Stimulated activated CD4-positive, alpha-beta T cell treated with anti-CD3 and anti-CD28 coated beads, Interleukin-12 subunit alpha, Interleukin-12 subunit beta, amount 100 ng/mL, for 24 hours (primary cell): ENCODE measurements at places on chromosomes 3 and 15.

GRCh38 chr3:65955792-65956477 lies 82.8 kb downstream of the MAGI1 start:
- no peak for DNase-seq

GRCh38 chr15:89119489-89120478 lies 31.5 kb downstream of the ABHD2 start:
- DNase-seq: no peak

GRCh38 chr3:31265646-31266428 lies 266.9 kb upstream of the STT3B start:
- no peak for DNase-seq

DNA sequence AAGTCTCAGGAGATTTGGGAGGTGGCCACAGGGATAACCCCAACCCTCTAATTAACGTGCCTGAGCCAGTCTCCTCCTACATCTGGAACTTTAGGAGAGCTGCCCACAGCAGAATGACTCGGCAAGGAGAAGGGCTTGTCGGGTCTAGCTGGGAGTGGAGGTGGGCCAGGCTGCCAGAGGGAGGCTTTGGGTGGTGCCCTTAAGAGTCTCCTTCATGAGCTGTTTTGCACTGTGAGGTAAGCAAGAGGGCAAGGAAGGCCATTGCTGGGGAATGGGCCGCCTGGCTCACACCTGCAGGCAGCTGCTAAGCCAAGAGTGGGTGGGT lies 3.6 kb upstream of the TNK2 start:
- no peak for DNase-seq

DNA sequence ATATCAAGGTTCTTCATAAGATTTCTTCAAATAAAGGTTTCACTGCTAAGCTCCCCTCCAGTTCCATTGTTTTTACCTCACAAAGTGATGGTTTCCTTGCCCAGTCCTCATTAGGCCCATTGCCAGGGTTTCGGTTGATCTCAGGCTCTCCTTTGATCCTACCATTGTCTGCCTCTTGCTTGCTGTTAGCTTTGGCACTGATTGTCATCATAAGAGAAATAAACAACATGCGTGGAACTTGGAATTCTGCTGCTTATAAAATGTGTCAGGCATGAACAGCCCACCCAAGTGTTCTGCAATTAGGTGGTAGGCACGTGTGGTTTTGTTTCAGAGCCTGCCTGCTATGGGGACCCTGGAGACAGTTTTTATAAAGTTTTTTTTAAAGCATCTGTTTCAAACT lies 107.6 kb upstream of the BFSP2 start:
- DNase-seq: no peak

DNA sequence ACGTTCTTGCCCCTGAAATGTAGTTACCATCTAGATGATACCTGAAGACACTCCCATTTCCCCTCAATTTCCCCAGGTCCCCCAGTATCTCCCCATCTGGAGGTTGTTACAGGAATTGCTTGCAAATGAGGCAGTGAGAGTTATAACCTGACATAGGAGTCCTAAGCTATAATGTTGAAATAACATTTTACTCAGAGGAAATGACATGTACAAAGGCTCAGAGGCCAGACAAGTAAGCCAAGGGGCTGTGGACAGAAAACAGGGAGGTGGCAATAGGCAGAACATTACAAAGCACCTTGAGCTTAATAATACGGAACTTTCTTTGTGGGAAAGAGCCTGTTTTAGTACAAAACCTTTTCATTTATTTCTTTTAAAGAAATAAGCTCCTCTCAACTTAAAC lies 171.9 kb downstream of the FRMD5 start:
- DNase-seq: no peak

DNA sequence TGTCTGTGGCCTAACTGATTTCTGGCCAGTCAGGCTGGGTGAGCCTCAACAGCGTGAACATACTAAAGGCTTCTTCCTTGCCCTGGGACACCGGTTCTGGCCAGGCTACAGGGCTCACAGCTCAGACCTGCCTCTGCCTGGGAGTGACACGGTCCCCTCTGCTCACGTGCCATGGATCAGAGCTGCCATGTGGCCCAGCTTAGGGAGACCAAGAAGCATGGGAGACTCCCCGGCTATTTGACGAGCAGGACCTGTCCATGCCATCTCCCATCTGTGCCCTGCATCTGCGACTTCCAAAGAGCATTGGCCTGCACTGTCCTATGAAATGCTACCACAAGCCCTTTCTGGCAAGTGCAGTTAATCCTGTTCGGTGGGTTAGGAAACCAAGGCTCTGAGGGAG lies 57.4 kb downstream of the APBA2 start:
- no peak for DNase-seq
